Foreskin keratinocyte (primary cell): ENCODE measurements at places on chromosomes 3 and 15. TPM values are rescaled to one million over a fixed set of nuclear protein-coding genes. Genes with fewer than 3 reads are reported as not detected.

DNA sequence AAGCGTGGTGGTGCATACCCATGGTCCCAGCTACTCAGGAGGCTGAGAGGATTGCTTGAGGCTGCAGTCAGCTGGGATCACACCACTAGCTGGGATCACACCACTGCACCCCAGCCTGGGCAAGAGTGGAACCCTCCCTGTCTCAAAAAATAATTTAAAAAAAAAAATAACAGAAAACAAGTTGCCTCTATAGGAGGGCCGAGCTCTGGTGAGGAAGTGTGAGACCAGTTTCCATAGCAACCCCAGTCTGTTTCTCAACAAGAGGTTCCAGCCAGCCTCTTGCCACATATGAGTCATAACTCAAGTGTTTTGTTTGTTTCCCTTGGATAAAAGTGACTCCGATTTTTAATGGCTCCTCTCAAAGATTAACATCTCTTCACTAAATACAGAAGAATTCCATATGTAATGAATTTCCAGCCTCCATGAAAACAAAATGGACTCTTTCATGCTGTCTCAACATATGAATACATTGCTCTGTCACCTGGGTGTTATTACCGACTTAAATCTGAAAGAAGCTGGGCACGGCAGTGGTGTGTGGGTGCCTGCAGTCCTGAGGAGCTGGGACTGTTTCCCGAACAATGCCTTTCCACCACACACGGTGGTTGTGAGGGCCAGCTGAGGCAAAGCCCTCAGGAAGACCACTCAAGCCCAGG is 19.7 kb downstream of the TMEM43 start:
- peak; percentile 91 for DNase-seq

DNA sequence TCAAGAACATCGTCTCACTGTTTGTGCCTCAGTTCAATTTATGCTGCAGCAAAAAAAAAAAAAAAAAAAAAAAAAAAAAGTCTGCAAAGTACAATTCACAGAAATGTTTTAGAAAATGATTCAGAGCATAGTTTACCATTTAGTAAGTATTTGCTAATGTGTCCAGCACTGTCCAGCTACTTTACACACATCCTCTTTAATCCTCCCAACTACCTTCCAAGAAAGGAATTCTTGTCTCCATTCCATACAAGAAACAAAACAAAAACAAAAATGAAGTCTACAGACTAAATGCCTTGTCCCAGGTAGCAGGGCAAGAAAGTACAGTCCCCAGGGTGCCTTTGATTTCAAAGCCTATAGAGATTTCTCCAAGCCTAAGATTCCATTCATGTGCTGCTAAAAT is 38.9 kb upstream of the SNTN start:
- DNase-seq: peak; percentile 53

- peak; percentile 47 for DNase-seq
These were observed 162.8 kb downstream of the CD47 start for GRCh38 chr3:107928084-107928445.

DNA sequence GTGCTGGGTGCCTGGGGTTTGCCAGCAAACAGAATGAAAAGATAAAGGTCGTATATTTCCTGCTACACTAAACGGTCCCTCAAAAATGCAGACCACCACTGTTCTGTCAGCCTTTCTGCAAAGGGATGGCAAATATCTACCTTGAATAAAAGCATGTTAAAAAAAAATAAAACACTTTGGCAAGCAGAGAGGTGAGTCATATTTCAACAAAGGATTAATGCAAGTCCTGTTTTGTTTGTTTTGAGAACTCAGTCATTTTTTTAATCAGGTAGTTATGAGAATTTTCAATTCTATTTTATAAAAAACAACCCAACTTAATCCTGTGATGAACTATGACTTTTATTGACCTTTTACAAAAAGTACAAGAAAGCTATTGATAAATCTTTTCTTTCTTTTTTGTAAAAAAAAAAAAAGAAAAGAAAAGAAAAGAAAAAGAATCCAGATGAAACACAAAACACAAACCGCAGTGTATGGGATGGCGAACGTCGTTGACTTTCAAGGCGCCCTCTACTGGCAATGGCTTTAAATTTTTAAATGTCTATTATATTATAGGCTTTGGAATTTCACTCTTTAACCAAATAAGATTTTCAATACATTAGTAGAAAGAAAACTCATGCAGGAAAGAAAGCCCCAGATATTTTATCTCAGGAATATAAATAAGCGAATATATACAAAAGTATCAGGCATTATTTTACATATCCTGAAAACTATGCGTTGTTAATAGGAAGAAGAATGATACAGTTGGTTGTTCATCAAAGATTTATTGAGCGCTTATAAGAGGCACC is 87.8 kb downstream of the NCEH1 start:
- peak; percentile 60 for DNase-seq

GRCh38 chr3:69087030-69087791 is 2.5 kb downstream of the ARL6IP5 start:
- DNase-seq: no peak

DNA sequence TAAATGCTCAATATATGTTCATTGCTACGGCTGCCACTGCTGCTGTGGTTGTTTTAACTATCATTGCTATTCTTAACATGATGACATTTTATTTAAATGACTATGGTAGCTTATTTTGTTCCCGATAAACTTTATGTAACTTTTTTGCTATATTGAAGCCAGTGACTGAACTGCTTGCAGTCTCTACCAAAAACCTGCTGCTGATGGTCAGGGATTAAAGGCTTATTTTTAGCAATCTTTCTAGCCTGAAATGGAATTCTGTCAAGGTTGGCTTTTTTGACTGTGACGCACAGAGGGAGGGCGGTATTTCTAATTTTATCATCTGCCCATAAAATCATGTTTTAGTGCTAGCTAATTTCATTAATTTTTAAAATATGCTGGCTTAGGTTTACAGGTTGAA is 271.8 kb downstream of the KCNH8 start:
- no peak for DNase-seq

DNA sequence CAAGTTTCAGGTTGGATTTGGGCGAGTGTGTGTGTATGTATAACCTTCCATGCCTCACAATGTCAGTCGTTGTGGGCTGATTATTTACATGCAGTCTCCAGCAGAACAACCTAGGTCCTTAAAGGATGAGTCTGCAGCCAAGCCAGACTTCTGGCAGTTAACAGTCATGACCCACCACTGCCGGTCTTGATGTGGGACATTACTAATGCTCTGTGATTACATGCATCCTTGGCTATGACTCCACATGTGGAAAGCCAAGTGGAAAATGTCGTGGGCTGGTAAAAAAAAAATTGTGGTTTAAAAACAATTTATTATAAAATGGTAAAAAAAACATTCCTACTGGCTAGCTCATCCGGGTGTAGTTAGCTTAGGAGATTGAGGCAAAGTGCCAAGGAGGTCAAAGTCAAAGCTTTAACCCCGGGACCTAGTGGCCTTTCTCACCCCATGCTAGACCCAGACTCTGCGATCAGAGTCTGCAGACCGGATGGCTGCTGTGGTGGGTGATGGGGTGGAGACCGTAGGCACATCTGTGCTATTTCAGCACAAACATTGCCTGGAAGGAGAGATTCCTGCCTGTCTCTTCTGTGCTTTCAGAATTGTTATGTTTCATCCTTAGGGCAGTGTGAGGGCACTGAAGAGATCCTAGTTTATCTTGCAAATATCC is 6.8 kb downstream of the RARRES1 start:
- DNase-seq: peak; percentile 75

DNA sequence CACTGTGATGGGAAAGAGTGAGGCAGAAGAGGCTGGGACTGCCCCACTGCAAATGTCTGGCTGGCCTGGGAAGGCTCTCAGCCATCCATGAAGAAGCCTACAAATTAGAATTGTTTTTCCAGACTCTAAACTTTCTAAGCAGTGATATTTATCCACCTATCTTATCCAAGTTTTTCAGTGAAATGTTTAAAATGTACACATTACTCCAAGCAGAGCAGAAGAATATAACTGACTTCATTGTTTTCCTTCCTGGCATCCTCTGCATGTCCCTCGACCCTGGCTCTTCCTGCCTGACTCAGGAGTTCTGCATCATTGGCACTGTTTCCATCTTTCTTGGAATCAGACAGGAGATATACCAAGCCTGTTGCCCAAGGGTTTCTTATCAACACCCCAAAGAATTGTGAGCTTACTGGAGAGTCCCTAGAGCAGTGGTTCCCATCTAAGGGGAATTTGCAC is 401.5 kb upstream of the PROK2 start:
- DNase-seq: no peak

DNA sequence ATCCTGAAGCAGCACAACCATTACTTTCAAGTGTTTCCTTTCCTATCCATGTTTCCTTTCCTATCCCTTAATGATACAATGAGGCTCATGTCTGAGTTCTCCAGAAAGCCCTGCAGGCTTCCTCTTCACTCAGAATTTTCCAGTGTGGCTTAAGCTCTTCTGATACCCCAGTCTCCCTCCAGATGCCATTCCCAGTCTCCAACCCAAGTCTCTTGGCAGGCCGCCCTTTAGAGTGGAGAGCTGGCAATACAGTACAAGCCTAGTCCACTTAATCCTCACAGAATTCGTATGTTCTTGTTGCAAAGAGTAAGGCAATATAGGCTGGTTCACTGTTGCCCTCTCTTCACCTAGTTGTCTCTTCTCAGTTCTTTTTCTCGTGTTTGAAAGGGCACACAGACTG is 503.9 kb upstream of the MDFIC2 start:
- DNase-seq: no peak

DNA sequence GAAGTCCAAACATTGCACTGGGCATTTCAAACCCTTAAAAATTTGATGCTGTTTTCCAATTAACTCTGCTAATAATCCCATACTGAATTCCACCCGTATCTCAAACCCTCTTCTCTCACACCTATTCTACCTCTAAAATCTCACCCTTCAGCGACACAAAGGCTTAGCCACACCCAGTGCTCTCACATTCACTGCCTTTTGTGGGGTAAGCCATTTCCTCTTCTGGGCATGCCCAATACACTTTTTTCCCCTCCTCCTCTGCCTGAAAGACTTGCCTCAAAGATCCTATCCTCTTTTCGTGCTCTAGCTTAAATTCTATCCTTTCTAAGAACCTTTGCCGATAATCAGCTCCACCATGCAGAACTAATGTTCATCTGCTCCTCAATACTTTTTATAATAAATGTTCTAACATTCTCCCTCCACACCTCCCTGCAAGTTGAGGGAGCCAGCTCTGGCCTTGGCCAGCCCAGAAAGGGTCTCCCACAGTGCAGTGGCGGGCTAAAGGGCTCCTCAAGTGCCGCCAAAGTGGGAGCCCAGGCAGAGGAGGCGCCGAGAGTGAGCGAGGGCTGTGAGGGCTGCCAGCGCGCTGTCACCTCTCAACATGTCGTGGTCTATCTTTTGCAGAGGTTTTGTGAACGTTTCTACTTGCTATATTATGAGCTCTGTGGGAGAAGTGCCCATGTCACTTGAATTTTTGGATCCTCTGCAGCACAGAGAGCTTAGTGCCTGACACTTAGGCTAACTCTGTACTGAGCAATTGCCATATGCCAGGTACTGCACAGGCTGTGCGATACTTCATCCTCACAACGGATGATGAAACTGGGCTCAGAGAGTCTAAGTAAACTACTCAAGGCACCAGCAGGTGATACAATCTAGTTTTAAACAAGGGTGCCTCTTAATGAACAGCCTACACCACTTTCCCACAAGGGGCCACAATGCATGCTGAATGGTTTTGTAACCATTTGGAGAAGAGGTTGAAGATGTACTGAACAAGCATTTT is 53.6 kb upstream of the BCL6 start:
- DNase-seq: no peak

GRCh38 chr3:15690230-15690629 is 88.7 kb downstream of the BTD start:
- DNase-seq: no peak

- DNase-seq: no peak
These were observed 7.8 kb upstream of the AEN start for GRCh38 chr15:88613074-88613944.

The PPP1R14D gene
- total RNA-seq: not detected in 2 replicates

The LINGO1 gene
- 0.07 TPM in 1 of 2 replicates, not detected in the other for total RNA-seq

The ZNF774 gene
- total RNA-seq: 1.9 and 2.2 TPM in 2 replicates
